Large intestine (tissue), 12 donors: ENCODE measurements at places on chromosomes 2 and 18. TPM values are rescaled to one million over a fixed set of nuclear protein-coding genes. Genes with fewer than 3 reads are reported as not detected.

The ACMSD gene
- 0.34 TPM for polyA plus RNA-seq

The C2orf76 gene
- polyA plus RNA-seq: 11.9 TPM

The MBD5 gene
- 18.7 TPM for polyA plus RNA-seq

The LRATD1 gene
- 67.3 TPM for polyA plus RNA-seq

The SOCS6 gene
- polyA plus RNA-seq: 37.3 TPM

- peak; percentile 50 for DNase-seq
Measured at GRCh38 chr2:59585655-59586054, 967.8 kb downstream of the BCL11A start.

DNA sequence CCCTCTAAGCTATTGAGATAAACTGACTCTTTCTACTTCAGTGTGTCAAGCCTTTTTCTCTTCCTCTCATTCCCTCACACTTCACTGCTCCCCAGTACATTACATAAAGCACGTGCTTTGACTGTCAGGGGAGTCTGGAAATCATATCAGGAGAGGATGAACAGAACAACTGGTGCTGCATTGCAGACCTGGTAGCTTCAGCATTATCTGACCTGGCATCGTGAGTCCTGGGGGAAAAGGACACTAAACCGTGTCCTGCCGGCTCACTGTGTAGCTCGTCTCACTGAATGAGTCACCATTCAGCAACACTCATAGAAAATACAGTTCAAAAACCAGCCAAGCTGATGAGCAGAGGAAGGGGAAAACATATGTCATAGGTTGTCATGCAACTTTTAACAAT, 108.5 kb upstream of the UNC80 start:
- no peak for DNase-seq

- DNase-seq: no peak
Measured at GRCh38 chr18:44149706-44150105, 531.0 kb upstream of the SETBP1 start.

- no peak for DNase-seq
Measured at GRCh38 chr2:230919681-230920080, 5.4 kb downstream of the GPR55 start.

- DNase-seq: no peak
Measured at GRCh38 chr2:108833219-108833618, 46.6 kb downstream of the CCDC138 start.

DNA sequence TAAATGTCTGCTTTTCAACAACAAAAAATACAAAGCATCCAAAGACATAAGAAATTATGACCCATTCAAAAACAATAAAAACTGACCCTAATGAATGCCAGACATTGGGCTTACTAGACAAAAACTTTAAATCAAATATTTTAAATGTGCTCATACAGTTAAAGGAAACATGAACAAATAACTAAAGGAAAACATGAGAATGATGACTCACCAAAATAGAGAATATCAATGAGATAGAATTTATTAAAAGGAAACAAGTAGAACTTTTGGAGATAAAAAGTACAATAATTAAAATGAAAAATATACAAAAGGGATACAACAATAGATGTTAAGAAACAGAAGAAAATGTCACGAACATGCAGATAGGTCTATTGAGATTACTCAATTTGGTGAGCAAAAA, 110.6 kb downstream of the TRABD2A start:
- no peak for DNase-seq

DNA sequence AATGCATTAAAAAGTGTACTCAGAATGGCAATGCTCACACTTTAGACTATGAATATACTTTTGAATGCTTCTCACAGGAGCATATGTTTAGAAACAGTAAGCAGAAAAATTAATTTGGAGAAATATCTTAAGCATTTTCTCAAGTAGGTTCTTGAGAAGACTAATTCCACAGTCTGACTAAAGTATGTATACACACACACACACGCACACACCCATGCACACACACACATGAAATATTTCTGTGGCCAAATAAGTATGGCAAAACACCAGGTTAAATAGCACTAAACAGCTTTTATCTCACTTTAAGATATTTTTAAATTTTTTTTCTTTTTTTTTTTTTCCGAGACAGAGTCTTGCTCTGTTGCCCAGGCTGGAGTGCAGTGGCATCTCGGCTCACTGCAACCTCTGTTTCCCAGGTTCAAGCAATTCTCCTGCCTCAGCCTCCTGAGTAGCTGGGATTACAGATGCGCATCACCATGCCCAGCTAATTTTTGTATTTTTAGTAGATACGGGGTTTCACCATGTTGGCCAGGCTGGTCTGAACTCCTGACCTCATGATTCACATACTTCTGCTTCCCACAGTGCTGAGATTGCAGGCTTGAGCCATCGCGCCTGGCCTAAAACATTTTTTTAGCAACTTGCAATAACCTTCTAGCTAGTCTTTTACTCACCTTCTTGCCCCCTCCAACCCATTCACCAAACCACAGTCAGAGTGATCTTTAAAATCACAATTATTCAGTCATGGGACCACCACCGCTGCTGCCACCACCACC, 67.5 kb upstream of the SCG2 start:
- no peak for DNase-seq

- DNase-seq: peak; percentile 14
Measured at GRCh38 chr2:38073211-38074057, 2.5 kb downstream of the CYP1B1 start.

DNA sequence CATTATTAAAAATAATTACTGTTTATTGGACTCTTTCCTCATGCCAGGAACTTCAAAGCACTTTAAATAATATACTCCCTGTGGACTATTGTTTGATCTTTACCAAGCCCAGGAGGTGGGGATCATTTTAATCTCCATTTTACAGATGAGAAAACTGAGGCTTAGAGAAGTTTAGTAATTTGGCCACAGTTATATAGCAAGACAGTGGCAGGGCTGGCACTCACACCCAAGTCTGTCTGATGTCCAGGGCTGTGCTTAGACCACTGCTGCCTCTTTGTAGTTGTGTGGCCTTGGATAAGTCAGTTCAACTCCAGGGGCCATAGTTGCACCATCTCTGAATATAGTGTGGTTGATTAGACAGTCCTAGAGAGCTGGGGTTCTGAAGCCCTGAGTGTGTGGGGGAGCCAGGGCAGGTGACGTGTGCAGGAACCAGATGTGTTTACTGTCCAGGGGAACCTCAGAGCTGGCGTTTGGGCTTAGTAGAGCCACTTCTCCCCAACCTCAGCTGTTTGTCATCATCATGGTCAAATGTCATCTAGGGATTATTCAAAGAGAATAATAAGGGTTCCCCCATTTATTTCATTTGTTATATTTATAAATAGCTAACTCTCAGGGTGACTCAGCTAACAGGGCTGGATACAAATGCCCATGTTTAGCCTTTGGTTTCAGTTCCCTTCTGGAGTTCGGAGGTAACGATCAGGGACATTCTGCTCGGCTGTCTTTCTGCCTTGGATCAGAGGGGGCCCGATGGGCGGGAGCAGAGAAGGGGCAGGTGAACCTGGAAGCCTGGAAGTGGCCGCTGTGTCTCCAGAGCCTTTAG, 68.0 kb downstream of the BOLA3 start:
- DNase-seq: no peak

DNA sequence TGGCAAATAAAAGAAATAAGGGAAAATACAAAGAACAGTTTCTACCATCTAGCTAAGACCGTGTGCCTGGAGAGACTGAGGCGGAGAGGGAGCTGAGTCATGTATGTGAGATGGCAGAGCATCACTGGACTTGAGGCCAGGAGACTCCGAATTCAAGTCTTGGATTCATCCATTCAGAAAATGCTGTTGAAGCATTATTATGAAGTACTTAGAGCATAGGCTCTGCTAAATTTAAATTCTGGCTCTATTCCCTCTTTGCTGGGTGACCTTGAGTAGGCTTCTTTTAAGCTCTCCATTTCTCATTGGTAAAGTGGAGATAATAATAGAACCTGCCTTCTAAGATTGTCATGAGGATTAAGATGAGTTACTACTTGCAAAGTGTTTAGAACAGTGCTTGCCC, 34.7 kb downstream of the NPHP1 start:
- no peak for DNase-seq

- DNase-seq: no peak
Measured at GRCh38 chr2:164568317-164568716, 53.0 kb downstream of the GRB14 start.

- no peak for DNase-seq
Measured at GRCh38 chr2:24616616-24617015, 125.6 kb downstream of the NCOA1 start.

- no peak for DNase-seq
Measured at GRCh38 chr18:13465124-13465446, 246.5 kb downstream of the LDLRAD4 start.

DNA sequence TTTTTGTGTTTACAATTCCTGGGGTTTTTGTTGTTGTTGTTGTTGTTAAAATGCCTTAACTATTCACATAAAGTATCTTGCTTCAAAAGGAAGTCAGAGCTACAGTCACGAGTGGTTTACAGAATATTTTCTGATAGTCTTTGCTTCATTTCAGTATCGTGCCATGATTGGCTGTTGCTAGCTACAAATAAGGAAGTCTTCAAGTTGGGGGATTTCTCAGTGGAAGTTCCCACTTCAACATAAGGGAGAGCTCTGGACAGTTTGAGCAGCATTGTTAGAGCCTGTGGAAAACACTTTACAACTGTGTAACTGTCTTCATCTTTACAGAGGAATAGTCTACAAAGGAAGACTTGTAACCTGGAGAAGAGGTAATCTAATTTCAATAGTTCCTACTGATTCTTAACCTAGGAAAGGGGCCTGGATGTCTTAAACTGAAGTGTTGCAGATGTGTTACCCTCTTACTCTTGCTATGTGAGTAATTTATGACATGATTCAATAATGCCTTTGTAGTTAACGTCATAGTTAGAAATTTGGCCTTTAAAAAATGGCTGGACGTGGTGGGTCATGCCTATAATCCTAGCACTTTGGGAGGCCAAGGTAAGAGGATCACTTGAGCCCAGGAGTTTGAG, 23.4 kb upstream of the TANK start:
- peak; percentile 35 for DNase-seq

DNA sequence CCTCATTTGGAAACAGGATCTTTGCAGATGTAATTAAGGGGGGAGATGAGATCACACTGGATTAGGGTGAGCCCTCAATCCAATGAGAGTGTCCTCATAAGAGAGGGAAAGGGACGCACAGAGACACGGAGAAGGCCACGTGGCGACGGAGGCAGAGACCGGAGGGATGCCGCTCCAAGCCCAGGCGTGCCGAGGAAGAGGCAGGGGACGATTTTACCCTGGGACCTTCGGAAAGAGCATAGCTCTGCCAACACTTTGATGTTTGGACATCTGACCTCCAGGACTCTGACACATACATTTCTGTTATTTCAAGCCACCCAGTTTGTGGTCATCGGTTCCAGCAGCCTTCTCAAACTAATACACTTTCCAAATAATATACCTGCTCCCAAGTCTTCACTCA, 84.4 kb upstream of the ZCCHC2 start:
- no peak for DNase-seq

DNA sequence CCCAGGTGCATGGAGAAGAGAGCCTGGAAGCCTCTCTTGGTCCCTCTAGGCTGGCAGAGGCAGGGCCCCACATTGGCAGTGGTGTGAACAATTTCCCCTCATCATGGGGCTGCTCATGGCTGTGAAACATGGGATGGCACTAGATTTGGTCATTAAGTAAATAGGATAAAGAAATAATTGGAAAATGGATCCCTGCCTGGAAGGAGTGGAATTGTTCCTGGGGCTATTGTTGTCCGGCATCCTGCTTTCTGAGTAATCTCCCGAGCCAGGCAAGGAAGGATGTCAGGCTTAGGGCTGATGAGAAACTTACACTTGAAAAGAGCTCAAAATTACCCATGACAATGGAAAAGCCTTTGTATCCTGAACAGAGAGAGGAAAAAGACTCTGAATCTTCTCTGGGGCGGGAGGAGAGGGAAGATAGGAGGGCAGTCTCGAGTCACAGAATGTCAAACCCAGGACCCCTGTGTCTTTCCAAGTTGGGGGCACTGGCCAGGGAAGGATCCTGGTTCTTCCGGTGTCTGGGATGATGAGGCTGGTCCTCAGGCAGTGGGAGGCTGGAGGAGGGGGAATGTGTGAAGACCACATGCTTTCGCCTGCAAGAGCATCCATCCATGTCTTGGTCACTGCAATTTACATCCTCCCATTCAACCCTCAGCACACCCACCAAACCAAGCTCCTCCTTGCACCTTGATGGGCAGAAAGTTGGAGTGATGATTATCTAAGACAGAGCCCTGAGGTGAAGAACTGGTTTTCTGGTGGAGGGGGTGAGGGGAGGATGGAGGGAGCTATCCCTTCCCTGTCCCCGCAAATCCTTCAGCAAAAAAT, 27.1 kb upstream of the STEAP3 start:
- DNase-seq: no peak

- no peak for DNase-seq
Measured at GRCh38 chr2:60992985-60993392, 24.5 kb upstream of the PEX13 start.

DNA sequence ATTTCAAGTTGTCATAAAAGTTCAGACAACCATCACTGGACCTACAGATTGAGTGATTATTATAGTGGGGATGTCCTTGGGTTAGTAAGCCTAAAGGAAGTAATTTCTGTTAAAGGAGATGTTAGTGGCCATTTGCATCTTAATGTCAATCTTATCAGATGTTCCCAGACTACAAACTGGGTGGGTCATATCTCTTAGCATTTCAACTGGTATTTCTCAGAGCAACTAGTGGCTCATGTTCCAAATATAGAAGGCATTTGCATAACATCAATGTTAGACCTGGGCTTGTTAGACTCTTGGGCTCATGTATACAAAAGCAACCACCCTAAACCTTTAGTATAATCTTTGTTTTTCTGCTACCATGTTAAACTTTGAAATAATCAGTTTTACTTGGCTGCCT, 17.9 kb downstream of the PLEKHA3 start:
- no peak for DNase-seq

DNA sequence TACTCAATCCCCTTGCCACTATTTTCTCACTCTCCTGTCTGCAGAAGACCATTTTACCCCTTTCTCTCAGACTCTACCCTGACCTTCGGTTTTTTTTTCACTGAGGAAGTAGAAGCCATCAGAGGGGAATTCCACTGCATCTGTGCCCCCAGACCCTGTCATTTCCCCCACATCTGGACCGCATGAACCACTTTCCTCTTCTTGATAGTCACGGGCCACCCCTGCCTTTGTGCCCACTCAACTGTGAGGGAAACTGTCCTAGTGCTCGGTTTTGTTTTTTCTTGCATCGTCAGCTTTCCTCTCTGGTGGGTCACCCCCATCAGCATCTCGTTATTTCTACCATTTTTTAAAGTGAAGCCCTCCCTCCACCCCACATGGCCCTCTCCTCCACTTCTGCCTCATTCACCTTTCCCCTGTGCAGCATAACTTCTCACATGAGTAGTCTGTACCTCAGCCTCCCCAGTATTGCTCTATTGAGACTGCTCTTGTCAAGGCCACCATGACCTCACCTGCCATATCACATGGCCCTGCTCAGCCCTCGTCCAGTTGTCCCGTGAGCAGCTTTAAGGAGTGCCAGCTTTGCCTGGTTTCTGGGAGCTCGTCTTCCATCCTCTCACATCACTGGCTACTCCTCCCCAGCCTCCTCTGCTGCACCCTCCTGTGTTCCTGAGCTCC, 32.4 kb downstream of the TMEM87B start:
- DNase-seq: no peak

GRCh38 chr2:201432038-201432620, 19.1 kb downstream of the TRAK2 start:
- no peak for DNase-seq

DNA sequence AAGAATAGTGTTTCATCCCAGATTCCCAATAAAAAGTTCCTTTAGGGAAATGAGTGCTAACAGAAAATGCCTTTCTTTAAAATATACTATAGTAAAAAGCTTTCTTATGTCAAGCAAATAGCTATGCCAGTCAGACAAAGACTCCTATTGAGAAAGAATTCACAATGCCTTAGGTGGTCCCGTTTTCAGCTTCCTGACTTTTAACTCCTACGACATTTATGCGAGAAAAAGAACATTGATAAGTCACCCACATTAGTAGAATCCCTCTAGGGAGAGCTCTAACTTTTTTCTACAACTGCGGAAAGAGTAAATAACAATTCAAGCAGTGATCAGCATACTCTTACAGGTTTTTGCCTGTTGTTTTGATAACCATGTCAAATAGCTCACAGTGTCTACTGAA, 750.8 kb upstream of the ACVR2A start:
- no peak for DNase-seq
